ENCODE measurements at places on chromosomes 3 and 15.

DNA sequence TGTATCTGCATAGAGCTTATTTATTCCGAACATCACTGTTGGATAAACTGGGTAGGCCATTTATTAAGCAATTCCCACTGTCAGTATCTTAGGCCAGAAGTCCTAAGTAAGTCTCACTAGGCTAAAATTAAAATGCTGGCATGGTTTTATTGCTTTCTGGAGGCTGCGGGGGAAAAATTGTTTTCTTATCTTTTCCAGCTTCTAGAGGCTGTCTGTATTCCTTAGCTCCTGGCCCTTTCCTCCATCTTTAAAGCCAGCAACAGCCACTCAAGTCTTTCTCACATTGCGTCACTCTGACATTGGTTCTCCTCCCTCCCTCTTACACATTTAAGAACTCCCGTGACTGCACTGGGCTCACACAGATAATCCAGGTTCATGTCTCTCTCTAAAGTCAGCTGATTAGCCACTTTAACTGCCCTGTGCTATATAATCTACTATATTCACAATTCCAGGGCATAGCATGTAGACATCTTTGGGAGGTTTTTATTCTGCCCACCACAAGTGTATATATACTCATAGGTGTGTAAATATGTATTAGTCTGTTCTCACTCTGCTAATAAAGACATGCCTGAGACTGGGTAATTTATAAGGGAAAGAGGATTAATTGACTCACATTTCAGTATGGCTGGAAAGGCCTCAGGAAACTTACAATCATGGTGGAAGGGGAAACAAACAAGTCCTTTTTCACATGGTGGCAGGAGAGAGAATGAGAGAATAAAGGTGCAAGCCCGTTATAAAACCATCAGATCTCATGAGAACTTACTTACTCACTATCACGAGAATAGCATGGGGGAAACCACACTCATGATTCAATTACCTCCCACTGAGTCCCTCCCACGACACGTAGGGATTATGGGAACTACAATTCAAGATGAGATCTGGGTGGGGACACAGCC is 113.5 kb upstream of the SLC7A14 start:
- no peak for DNase-seq

- DNase-seq: no peak
These were observed 4.4 kb downstream of the TMOD2 start for GRCh38 chr15:51755790-51756189.

DNA sequence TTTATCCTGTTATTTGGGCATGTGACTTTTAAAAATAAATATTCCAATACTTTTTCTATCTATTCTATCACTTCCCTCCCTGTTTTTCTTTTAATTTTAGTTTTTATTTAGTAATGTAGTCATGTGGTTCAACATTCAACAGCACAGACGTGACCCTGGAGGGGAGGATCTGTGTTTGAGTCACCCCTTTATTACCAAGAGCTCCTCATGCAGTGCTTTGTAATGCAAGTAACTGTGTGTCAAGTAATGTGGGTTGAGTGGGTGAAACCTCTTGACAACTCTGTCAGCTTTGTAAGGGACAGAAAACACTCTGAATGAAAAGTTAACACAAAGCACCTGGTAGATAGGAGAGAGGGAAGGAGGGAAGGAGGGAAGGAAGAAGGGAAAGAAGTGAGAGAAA is 89.7 kb upstream of the FGF12 start:
- DNase-seq: no peak

DNA sequence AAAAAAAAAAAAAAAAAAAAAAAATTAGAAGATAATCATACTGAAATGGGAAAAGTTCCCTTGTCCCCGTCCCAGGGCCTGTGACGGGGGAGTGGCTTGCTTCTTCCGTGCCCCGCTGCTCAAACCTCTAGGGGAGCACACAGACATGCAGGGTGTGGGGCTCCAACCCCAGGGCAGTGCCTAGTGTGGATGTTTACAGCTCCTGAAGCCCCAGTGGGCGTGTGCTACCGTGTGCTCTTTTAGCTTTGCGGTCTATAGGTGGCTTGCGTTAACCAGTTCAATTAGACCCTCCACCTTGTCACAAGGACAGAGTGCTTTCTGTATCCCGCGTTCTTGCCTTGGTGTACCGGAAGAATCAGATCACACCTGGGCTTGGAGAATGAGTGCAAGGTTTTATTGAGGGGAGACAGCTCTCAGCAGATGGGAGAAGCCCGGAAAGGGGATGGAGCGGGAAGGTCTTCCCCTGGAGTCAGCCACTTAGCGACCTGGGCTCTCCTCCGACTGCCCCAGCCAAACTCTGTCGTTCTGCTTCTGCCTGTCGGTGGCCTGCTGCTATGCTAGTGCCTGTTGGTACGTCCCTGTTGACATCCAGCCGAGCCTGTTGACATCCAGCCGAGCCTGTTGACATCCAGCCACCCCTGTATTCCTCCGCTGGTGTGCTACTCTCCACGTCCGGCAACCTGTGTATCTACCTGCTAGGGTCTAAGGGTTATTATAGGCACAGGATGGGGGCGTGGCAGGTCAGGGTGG is 569.8 kb downstream of the VGLL3 start:
- DNase-seq: no peak

- peak; percentile 75 for DNase-seq
These were observed at the start of gene TP53BP1 for GRCh38 chr15:43492673-43493601. Gene TP53BP1, minus strand, starts transcription at chr15:43493156. Its CDS starts 113 bp downstream, at chr15:43493043.
